GM23248 (cell line): ENCODE measurements at places on chromosomes 5 and 9.

GRCh38 chr9:20988061-20988460, 43.4 kb downstream of the HACD4 start:
- no peak for DNase-seq

DNA sequence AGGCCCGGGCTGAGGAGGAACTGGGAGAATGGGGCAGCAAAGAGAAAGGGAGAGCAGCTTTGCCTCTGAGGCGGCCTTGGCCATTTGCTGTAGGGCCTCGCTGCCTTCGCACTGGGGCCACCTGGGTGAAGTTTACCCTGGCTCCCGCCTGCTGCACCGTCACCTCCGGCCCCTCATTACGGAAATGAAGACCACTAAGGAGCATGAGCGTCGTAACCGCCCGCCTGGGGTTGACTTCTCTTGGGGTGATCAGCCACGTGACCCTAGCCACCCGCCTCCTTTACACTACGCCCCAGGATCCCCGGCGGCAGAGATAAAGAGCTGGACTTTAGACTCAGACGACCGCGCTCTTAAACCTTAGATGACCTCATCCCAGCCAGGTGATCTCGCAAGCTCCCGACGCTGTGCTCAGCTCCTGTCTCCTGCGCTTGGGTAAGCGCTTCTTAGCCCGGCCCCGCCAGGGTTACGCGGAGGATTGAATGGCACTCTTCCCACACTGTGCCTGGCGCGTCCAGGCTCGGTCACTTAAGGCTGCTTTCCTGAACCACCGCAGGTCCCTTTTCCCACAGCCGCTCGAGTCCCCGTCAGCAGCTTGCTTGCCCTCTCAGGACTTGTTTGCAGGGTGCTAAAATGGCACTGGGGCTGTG, 107.9 kb upstream of the LARP1 start:
- peak; percentile 37 for DNase-seq

DNA sequence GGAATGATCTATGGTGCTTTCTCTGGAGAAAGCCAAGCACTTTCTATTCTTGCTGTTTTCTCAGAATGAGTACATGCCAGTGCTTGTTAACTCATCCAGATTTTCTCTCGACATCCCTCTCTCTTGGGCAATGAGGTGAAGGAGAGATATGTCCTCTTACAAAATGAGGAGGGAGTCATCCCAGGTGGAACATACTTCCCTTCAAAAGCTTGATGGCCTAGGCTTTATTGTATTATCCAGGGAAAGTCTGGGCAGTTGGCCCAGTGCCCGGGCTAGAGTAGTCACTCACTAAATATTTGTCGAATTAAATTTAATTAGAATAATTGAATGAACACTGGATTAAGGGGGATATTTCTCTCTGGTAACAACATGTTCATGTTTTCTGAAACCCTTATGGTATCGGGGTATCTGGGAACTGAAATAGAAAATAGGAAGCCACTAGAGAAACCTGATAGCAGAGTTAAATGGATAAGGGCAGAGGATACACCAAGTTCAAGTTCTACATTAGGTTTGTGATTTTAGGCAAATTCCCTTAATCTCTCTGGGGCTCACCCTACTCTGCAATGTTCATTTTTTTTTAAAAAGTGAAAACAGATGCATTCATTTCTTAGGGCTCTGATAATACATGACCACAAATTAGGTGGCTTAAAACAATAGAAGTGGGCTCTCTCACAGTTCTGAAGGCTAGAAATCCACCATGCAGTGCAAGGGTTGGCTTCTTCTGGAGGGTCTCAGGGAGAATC, 99.6 kb downstream of the LIFR start:
- DNase-seq, result peak; percentile 41

- peak; percentile 49 for DNase-seq
Measured at GRCh38 chr9:125189011-125189360, 617 bp downstream of the PPP6C start.

GRCh38 chr9:30845136-30845535, 1539.3 kb upstream of the ACO1 start:
- no peak for DNase-seq

- peak; percentile 20 for DNase-seq
Measured at GRCh38 chr5:155091768-155092717, 78.5 kb downstream of the KIF4B start.

GRCh38 chr9:95870906-95871305, 4.6 kb upstream of the ERCC6L2 start:
- DNase-seq, result no peak

- DNase-seq, result no peak
Measured at GRCh38 chr5:12870872-12871539, 966.8 kb upstream of the CTNND2 start.
